ENCODE measurements at places on chromosomes 13 and 19.
A peak's percentile ranks its signal among the peaks of the same experiment; 100 is the strongest.

GRCh38 chr13:39037410-39037879 lies 444 bp downstream of the PROSER1 start:
- peak; percentile 6 for DNase-seq

GRCh38 chr13:75927183-75927669 lies 291.1 kb downstream of the LMO7 start:
- DNase-seq = peak; percentile 20

DNA sequence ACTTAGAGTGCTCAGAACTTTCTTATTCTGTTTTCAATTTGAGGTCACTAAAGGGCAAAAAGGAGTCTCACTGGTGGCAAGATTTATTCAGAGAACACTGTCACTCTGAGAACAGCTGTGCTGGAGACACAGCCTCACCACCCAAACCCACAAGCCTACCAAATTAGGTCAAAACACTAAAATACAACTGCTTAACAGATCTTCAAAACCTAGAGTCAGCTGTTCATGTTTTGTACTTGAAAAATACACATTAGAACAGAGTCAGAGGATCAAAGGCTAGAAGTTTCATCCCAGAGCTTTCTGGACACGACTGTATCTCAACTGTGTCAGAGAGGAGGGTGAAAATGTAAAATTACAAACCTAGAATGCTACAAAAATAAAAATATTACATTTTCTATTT lies 89.3 kb downstream of the MIPEP start:
- peak; percentile 67 for DNase-seq

DNA sequence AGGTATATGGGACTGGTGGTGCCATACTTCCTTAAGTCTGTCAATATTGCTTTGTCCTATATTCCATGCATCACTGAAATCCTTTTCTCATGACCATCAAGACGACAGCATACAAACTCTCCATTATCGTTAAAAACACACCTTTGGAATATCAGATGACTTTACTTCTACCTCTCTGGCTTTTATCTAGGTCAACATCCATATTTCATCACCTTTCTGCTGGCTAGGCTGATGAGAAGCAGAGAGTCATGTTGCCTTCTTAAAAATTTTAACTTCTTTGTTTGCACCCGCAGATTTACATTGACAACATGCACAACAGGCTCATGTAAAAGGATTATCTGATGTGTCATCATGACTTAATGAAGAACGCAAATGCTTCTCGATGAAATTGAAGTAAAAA lies 771.4 kb downstream of the OLFM4 start:
- no peak for DNase-seq

GRCh38 chr19:36688058-36688457 lies 646 bp downstream of the ZNF567 start:
- DNase-seq = peak; percentile 0

GRCh38 chr19:723714-724113 lies 15.0 kb downstream of the PALM start:
- no peak for DNase-seq
